Vagina (tissue), 2 donors: ENCODE measurements at places on chromosomes 12 and 14.

GRCh38 chr14:21308479-21309237 lies 28.8 kb downstream of the RPGRIP1 start:
- peak; percentile 87 for DNase-seq

DNA sequence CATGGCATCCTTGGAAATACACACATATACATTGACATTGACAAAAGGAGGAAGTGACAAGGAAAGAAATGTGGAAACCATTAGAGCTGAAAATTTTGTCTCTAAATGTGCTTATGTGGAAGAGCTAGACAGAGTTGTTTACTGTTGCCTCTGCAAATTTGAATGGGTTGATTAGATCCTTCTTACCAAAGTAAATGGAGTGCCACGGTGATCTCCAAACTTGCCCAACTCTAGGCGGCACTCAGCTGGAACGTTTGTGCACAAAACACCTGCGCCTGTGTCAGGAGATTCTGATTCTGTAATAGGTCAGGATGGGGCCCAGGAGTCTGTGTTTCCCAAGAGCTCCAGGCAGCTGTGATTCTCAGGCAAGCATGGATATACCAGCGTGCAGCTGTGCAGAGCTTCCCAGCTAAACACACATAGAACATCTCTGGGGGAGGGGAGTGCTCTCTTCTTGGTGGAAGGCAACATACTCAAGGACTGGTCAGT lies 77.8 kb upstream of the BDKRB2 start:
- peak; percentile 67 for DNase-seq

DNA sequence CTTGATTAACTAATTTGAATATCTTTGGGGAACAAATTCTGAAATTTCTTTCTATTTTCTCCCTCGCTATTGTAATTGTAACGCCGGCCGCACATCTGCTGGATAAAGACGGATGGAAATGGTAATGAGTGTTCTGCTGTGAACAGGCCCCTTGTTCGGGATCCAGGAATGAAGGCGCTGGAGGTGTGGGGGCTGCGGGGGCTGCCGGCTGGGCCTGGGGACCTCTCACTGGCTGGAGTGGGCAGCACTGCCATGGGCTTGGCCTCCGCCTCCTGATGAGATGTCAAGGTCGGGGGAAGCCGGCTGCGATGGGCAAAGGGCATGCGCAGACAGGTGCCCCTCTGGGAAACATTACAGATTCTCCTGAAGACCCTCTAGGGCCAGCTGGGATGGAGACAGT lies 175.4 kb downstream of the PHETA1 start:
- no peak for DNase-seq

GRCh38 chr12:27806259-27806658 lies 26.2 kb upstream of the MANSC4 start:
- no peak for DNase-seq

DNA sequence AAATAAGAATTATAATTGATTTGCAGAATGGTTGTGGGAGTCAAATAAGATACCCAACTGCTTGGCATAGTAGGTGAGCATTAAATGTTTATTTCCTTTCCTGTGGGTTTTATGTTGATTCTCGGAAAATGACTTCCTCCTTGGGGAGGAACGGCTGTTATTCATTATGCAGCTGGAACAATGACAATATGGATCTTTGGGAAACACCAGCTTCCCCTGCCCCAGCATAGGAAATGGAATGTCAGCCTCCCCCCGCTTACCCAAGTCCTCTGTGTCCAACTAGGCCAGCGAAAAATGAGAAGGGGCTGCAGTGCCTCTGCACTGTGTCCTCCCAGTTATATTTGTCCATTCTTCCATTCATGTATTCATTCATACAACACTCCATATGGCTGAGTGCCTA lies 11.7 kb upstream of the CCDC177 start:
- DNase-seq = no peak

GRCh38 chr12:40165179-40165578 lies 59.3 kb upstream of the SLC2A13 start:
- DNase-seq = no peak

GRCh38 chr12:25063873-25064628 lies 115.2 kb upstream of the BCAT1 start:
- DNase-seq = no peak

GRCh38 chr14:20470603-20470901 lies 1.3 kb downstream of the PNP start:
- no peak for DNase-seq

GRCh38 chr12:34399631-34400410 lies 377.5 kb downstream of the ALG10 start:
- DNase-seq = peak; percentile 91

- no peak for DNase-seq
Measured at GRCh38 chr12:47410383-47410782, 295.4 kb downstream of the RPAP3 start.

DNA sequence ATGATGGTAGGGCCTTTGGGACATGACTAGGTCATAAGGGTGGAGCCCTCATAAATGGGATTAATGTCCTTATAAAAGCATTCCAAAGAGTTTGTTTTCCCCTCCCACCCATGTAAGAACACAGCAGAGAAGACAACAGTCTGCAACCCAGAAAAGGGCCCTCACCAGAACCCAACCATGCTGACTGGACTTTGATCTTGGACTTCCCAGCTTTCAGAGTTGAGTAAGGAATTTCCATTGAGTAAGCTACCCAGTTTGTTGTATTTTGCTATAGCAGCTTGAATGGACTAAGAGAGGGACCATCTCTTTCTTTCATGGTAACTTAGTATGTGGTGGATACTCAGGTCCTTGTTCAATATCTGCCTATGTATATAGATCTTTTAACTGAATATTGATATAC lies 2.9 kb upstream of the SPX start:
- no peak for DNase-seq

DNA sequence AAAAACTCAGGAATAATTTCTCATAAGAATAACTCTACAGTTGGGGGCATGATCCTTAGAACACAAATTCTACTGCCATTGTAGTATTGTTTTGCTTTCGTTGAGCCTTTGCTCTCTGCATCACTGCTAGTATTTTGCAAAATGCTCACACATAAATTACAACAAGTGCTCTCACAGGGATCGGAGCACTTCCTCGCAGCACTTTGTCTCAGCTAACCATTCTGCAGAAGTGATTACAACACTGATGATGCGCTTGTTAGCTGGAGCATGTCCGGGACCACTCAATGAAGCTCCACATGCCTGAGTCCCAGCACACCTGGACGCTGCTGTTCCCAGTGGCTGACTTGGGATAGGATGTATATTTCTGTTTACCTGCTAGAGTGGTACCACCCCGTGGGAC lies 31.6 kb downstream of the MOAP1 start:
- no peak for DNase-seq

DNA sequence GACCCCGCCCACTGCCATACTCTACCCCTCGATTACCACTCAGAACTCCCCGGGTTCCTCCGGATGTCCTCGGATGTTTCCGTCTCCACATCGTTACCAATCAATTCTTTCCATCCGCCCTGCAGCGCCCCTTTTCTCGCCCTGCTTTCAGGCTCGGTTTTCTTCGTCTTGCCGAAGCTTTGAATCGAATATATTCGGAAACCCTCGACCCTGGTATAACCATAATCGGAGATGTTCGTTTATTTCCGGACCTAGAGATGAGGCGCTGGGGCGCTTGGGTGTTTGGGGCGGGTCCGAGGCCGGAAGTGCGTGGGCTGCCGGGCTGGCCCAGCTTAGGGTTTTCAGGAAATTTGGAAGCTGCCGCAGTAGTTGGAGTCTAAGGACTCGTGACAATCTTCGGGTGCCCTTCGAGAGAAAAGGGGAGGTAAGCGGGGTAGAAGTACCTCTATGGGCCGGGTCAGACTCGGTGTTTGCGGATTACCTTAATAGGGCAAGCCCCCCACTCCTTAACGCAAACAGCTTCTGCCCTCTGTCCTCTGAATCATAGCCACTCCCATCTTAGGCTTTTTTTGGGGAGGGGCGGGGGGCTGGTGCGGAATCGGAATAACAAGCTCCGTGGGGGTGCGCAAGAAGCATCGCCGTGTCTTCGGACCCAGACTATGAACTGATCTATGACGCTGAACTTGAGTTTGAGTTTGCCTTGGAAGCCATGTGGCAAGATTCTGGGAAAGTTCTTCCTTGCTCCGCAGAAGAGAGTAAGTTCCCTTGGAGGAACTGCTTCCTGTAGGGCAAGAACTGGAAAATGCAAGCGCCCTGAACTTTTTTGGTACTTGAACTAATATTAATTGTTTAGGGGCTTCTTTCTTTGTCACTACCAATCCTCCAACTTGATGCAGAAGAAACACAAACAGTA lies at the start of gene C14orf119:
Gene C14orf119, plus strand, starts transcription at position 310 of the 913 bp plus-strand sequence. CDS start 2,154 bp downstream, outside the sequence.
- DNase-seq = peak; percentile 100

- no peak for DNase-seq
Measured at GRCh38 chr12:74111688-74112360, 425.8 kb upstream of the ATXN7L3B start.

DNA sequence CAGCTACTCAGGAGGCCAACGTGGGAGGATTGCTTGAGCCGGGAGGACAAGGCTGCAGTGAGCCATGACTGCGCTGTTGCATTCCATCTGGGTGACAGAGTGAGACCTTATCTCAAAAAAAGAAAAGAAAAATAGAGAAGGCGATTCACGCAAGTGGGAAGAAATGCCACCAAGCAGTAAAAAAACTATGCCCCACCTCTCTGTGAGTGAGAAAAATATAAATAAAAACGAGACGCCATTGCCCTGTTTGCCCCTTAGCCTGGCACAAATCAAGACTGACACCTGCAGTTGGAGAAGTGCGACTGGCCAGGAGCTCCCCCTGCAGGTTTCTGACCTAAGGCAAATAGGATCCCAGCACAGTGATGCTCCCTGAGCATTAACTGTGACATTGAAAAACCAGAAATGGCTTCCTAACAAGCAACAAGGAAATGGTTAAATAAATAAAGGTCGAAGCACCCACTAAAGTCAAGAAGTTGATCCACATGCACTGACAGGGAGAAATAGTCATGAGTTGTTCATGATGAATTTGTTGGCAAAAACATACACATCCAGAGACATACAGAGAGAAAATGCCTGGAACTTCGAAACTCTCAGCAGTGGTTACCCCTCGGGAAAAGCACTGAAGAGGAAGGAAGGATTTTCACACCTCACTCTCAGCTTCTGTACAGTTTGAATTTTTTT lies 21.1 kb downstream of the GSC start:
- no peak for DNase-seq

- DNase-seq = no peak
Measured at GRCh38 chr12:6752167-6752920, 597 bp downstream of the MLF2 start.

GRCh38 chr14:87030197-87030596 lies 962.8 kb downstream of the GALC start:
- no peak for DNase-seq

- DNase-seq = no peak
Measured at GRCh38 chr12:27253347-27253746, 9.3 kb downstream of the STK38L start.

- DNase-seq = no peak
Measured at GRCh38 chr14:41872931-41873685, 266.4 kb downstream of the LRFN5 start.
